ENCODE measurements at places on chromosomes 11 and 22.

DNA sequence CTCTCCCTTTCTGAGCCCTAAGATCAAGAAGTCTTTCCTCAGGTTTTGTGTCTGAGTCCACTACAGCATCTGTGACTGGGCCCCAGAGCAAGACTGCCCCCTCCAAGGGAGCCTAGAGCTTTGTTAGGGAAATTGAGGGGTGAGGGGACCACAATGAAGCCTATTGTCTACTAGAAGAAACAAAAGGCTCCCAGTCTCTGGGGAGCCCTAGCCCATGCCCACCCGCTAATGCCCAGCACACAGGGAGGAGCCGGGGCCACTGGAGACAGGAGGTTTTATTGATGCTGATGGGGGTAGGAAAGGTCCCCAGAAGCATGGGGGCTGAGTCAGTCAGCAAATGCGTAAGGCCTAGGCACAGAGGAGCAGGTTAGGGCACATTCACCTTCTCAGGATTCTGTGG, 14.0 kb downstream of the RHOG start:
- no peak for DNase-seq

DNA sequence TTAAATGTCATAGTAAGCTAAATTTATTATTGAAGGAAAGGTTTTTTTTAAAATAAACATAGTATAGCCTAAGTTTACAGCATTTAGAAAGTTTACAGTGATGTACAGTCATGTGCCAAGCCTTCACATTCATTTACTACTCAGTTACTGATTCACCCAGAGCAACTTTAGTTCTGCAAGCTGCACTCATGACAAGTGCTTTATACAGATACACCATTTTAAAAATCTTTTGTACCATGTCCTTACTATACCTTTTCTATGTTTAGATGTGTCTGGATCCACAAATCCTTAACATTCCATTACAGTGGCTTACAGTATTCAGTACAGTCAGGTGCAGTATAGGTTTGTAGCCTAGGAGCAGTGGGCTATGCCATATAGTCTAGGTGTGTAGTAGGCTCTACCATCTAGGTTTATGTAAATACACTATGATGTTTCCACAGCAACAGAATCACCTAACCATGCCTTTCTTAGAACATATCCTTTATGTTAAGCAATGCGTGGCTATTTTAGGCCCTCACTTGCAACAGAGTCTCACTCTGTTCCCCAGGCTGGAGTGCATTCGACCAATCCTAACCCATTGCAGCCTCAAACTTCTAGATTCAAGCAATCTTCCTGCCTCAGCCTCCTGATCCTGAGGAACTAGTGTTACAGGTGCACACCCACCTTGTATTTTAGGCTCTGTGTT, 79.5 kb upstream of the SLC25A18 start:
- DNase-seq: no peak

DNA sequence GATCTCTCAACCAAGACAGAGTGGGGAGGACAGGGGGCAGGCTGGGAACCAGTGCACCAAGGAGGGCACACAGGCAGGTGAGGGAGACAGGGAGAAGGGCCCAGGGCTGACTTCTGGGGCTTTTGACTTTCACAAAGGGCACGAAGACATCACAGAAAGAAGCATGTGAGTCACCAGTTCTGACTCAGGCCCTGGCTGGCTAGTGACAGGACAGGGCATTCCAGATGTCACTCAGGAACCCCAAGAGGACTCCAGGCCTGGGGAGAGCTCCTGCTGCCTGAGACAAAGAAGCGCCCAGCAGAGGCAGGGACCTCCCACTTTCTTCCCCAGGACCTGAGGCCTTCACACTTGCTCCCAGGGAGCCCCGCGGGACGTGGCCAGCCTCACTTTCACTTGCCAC, 497.2 kb downstream of the BUD13 start:
- DNase-seq: no peak

- no peak for DNase-seq
These were observed 28.1 kb downstream of the IGSF9B start for GRCh38 chr11:133928628-133929059.

DNA sequence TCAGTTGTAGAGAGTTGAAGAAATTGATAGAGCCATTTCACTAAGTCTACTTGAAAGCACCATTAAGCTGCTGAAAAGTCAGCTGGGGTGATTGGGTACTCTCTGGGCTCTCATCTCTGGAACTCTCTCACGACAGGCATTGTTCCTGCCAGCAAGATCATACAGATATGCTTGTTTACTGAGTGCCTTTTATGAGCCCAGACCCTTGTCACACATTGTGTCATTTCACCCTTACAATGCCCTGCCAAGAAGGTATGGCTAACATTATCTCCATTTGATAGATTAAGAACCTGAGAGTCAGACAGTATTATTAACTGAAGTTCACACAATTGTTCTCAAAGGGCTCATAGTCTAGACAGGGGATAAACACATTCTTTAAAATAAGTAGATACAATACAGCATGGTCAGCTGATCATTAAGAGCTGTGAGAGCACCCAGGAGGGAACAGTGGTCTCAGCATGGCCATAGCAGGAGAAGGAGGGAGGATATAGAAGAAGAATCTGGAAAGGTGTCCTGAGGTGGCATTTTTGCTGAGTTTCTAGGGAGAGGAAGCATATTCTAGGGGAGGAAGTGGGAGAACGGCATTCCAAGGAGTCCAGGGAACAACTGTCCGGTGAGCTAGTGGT, 580.5 kb downstream of the INSC start:
- DNase-seq: no peak

DNA sequence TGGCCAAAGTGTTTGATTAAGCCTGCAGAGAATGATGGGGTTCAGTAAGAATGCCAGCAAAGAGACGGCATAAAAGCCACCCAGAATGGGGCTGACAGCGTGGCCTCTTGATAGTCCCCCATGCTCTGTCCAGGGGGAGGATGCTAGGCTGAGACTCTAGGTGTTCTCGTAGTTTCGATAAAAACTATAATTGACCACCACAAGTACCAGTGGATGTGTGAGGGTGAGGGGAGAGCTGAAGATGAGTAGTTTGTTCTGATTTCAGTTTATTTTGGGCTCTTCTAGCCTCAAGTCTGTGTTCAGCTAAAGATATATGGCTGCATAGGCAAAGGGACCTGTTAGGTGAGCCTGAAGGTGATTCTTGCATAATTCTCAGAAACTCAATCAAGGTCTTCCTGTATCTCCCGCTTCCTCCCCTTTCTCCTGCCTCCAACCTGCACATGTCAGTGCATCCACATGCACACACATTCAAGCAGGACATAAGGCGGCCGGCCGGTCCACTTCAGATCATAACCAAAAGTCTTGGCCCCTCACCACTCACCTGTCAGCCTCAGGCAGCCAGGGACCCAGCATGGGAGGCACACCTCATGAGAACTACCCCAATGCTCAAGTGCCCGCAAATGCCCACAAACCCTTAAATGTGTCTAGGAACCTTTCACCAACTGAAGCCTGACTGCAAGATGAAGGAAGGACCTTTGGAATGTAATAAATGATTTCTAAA, 31.2 kb downstream of the FLI1 start:
- no peak for DNase-seq

DNA sequence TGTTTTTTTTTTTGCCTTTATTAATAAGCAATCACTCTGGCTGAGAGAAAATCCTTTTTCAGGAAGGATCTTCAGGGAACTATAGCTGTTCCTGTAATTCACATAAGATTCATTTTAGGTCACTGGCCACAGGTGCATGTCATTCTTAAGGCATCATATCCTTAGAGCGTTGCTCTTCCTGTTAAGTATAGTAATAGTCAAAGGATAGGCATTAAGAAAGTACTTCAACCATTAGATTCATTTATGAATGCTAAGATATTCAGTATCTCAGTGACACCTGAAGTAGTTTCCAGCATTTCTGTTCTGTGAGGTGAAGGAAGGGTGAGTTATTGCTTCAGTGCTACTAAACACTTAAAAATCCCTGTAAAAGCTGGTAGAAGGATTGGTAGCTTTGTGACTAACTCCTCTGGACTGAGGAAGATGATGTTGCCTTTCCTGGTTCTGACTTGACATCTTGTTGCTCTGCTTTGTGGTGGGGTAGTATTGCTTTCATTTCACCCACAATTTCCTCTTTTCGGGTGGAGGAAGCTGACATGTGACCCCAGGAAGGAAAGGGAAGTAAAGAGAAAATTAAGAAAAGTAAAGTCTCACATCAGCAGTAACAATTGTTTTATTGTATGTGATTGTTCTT, 34.7 kb downstream of the RNF169 start:
- DNase-seq: no peak

DNA sequence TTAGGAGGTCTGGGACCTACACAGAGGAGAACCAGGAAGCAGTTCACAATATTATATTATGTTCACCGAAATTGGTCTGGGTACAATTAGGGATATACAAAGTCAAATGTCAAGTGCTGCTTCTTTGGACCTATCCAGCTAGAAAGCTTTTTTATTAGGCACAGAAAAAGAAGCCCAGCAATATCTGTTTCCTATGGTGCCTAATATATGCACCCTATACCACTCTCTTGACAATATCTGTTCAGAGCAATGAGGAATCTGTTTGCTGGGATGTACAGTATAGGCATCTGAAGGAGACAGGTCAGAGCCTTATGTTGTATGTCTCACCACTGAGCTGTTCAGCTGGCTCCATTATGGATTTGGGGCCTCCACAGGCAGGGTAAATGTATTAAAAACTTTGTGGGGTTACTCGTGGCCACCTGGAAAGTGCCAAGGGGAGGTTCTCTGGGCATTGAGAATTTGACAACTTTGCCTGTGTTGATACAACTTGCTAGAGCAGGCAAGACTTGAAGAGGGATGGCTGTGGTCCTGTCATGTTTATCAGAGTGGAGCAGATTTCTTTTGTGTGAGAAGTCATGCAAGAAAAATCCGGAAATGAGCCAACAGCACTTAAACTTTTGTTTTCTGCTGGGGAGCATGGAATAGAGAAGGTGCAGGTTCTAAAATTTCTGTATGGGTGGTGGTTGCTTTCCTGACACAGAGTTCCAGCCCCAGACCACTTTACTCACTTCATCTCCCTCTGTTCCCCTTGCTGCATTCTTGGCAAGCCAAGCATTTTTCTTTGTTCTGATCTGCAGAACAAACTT, 10.1 kb downstream of the STIM1 start:
- no peak for DNase-seq

DNA sequence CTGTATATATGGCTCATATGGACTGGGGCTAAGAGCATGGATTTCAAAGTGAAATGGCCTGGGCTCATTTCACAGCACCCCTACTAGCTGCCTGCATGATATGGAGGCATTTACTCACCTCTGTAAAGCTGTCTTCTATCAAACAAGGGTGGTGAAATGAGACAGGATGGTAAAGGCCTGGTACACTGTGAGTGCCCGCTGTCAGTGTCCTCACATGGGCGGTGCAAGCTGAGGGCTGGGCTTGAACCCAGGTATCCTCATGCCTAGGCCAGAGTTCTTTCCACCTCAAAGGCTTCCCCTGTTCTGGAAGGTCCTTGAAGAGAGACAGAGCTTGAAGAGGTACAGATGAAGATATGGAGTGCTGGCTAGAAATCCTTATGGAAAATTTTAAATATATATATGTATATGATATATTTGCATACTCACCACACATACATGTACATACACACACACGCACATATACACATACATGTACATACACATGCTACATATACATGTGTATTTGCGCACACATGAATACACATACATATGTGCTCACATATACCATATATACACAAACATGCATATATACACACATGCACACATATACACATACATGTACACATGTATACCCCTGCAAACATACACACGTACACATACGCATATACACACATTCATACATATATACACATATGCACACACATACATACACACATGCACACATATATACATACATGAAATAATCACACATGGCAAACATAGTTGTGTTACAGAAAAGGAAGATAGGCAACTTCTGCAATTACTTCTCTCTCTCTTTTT, 44.7 kb downstream of the MICAL2 start:
- DNase-seq: no peak

GRCh38 chr11:115267238-115267781, 236.9 kb downstream of the CADM1 start:
- no peak for DNase-seq

DNA sequence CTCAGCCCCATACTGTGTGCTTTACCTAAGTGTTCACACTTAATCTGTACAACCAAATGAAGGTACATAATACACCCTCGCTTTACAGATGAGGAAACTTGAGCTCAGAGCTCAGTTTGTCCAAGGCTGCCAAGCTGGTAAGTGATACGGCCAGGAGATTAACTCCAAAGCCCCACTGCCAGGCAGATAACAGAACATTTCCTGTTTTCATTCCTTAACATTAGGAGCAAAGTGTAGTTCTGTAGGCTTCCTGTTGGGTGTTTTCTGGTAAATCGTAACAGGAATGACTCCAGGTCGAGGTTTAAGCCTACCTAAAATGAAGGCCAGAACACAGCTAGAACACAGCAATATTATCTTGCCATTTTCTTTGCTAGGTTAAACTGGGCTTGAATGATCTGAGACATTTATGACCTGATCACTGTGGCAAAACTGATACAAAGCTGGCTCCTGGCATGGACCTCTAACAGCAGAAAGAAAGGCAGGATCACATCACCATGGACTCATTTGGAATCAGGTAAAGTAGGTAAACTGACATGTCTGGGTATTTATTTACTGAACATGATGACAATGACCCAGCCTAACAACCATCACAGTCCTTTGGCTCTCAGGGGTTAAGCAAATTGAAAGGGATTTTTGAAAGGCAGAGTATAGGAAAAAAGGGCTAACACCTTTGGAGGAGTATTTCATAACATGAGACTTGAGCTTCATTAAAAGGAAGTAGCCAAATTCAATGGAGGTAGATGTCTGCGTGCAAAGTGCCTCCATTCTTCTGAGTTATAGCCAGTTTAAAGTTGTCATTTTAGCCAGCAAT, 3.9 kb upstream of the NUP50 start:
- DNase-seq: no peak

GRCh38 chr11:34926101-34926830, 9.8 kb downstream of the PDHX start:
- DNase-seq: peak; percentile 49

DNA sequence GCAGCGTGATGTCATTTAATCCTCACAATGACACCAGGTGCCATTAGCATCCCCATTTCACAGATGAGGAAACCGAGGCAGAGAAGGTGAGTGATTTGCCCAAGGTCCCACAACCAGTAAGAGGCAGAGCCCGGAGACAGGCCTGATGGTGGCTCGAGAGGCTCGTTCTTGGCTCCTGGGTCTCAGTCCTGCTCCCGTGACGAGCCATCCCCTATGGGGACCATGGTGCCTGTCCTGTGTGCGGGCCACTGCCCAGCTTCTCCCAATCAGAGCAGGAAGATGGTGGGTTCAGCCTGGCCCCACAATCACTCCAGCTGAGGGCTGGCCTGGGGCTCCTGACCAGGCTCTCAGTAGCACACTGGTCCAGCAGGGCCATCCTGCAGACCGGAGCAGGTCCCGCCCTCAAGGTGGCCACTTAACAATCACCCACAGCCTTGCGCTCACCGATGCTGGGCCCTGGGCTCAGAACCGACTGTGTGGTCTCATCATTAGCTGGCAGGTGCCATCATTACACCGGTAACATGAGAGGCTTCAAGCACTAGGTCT, 3.6 kb downstream of the ALDH3B1 start:
- no peak for DNase-seq
